ENCODE measurements at places on chromosomes 4 and X. TPM values are rescaled to one million over a fixed set of nuclear protein-coding genes. Genes with fewer than 3 reads are reported as not detected.

The ANXA3 gene
- 116 TPM for total RNA-seq

- DNase-seq = no peak
Observed at GRCh38 chr4:75844151-75844662, 58.0 kb downstream of the PPEF2 start.

- no peak for DNase-seq
Observed at GRCh38 chr4:112348488-112349158, 51.5 kb downstream of the ALPK1 start.

DNA sequence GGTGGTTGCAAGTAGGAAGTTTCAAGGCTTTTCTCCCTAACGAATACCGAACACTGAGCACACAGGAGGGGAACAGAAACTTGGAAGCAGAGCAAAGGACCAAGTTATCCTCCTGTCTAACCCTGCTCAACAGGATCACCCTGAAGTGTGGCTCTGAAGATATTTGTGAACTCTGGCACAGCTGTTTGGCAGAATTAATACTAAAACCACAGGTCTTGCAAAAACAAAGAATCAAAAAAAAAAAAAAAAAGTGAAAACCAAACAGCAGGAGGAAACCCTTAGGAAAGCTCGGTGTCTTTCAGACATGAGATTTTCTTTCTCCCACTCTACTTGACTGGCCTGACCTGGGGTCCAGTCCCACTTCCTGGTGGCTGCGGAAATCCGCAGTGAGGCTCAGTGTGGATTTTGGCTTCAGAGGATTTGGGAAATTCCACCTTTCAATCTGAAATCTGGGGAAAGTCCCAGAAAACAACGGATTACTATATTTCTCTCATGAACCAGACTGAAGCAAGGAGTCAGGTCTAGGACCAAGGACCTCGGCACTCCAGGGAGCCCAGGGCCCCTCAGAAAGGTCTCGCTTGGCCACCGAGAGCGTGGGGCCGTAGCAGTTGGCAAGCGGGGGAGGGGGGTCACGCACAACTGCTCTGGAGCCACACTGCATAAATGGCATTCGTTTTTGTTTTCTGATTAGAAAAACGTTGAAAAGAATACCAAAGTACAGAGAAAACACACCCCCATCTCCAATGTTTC is 867 bp downstream of the TIFA start:
- no peak for DNase-seq

GRCh38 chrX:123170546-123170945 is 13.5 kb upstream of the GRIA3 start:
- DNase-seq = no peak

- no peak for DNase-seq
Observed at GRCh38 chrX:6005856-6006255, 222.8 kb downstream of the NLGN4X start.

DNA sequence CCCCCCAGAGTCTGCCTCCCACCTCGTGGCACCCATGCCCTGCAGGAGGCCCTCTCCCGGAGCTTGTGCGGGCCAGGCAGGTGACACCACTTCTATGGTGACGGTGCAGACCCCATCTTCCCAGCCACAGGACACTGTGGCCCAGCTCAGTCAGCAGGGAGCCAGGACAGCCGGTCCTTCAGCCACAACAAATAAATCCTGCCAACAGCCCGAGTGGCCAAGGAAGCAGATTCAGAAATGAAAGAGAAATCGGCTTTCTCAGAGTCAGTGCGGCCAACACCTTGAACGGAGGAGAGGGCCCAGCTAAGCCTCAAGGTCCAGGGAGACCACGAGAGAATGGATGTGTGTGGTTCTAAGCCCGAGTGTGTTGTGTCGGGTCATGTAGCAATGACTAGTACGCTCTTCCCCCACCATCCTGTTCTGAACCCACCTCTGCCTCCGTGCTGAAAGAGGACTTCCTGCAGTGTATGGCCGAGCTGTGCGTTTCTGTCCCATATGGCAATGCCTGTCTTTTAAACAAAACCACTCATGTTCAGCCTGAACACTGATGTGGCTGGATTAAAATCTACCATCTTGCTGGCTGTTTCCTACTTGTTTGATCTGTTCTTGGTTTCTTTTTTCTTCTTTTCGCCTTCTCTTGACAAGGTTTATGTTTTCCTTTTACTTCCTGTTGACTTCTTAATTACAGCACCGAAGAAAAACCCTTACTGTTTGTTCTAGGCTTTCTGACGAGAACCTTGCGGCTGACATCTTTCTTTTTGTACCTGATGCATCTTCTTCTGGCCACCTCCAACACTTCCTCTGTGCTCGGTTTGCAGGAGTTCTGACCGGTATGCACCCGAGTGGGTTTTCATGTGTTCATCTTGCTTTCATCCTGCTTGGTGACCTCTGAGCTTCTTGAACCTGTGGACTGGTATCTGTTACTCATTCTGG is 53.1 kb downstream of the GAK start:
- no peak for DNase-seq
